ENCODE measurements at places on chromosomes 2 and 18.

DNA sequence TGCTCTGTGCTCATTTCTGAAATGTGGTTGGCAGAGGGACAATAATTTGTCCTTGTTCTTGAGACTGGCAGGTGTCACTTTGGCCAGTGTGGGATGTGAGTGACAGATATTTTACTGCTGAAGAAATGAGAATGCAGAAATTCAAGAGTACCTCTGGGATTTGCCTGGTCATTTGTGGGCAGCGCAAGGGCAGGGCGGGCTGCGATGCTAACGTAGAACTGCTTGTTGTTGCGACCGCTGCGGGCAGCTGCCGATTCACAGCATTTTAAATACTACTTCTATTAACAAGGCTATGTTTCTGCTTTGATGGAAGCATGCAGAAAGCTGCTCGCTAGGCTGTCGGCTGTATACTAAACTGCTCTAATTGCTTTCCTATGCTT lies 268.6 kb downstream of the FIGN start:
- DNase-seq = no peak

- DNase-seq = no peak
These were observed 309.2 kb downstream of the NR4A2 start for GRCh38 chr2:156023229-156023869.

GRCh38 chr2:165718610-165719210 lies 75.3 kb downstream of the GALNT3 start:
- DNase-seq = no peak

DNA sequence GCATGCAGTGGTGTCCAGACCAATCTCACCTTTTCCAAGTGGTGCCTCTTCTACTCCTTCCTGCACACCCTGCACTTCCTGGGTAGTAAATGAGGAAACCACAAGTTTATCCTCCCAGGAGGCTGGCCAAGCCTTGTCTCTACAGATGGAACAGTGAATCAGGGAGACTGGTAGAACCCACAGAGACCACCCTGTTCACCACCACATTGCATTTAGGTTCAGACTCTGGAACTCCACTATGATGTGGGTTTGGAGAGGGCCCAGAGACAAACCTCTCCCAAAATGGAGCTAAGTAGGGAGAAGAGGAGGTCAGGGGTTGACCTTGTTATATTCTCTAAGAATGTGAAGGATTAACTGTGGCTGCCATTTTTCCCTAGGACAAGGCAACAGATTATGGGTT lies 102.8 kb upstream of the FZD7 start:
- no peak for DNase-seq

DNA sequence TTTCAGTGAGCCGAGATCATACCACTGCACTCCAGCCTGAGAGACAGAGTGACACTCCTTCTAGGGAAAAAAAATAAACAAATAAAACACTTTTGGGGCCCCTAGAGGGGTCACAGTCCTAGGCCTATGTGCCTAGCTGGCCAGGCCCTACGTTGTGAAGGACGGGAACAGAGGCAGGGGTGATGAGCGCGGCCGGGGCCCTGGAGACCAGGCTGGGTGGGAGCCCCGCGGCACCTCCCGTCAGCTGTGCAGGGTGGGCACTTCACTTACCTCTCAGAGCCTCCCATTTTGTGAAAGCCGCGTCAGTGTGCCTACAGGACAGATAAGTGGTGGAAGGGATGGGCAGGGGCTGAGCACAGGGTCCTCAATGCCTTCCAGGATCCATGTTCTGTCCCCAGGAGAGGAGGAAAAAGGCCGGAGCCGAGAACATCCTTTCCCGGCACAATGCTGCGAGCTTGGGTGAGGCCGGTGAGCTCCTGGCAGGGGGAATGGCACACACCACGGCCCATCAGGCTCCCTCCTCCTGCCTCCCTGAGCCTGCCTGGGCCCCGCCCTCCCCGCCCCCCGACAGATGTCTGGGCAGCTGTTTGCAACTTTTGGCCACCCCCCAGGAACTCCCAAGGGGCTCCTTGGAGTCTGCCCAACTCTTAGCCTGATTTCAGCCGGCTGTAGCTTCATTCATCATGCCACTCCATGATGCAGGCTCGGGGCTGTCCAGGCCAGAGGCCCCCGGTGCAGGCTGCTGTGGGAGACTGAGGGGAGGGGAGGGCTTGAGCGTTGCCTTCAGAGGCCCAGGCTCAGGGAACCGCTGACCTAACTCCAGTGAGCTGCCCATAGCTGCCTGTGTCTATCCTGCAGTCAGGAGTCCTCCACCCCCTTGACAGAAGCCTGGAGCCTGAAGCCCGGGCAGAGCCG lies 196.5 kb downstream of the TFCP2L1 start:
- DNase-seq = peak; percentile 72

GRCh38 chr18:24609254-24609653 lies 148.8 kb downstream of the HRH4 start:
- DNase-seq = no peak

DNA sequence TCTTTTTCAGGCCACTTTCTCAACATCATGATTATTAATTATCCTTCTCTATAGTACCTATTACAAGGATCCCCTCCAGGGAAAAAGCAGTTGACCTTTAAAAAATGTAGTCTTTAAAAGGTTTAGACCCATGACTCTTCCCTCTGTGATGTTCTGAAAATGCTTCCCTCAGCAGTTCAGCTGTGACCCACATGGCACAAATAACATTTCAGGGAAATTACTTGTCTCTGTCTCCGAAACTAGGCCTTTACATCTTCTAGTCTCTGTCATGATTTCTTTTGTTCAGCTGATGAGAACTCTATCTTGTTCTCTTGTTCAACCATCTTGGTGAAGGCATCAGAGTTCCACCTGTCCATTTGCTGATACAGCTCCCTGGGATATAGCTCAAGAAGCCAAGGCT lies 28.3 kb downstream of the LGALSL start:
- DNase-seq = no peak

GRCh38 chr18:8828300-8828699 lies 122.9 kb downstream of the MTCL1 start:
- DNase-seq = no peak

DNA sequence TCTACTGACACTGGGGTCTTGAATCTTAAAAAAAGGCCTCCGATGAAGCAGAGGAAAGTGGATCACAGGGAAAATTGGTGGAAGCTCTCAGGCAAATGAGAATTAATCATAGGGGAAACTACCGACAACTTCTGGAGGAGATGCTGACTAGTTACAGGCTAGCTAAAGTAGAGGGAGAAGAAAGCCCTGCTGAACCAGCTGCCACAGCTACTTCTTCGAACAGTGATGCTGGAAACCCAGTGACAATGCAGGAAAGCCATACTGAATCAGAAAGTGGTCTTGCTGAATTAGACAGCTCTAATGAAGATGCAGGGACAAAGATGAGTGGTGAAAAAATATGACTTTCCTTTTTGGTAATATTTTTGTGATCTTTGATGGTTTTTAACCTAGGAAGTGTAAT lies 44.9 kb upstream of the SLC3A1 start:
- DNase-seq = peak; percentile 27

Measured in NCI-H524 treated with DMSO at 0.1 percent for 48 hours (cell line).